ENCODE measurements at places on chromosomes 1 and 21.

GRCh38 chr1:233725423-233725822 lies 111.5 kb downstream of the KCNK1 start:
- no peak overlapping the region for H3K4me3 ChIP-seq
- no peaks in the 10 kb centered on the region for H3K4me1 ChIP-seq
- H3K36me3 ChIP-seq: no peaks in the 10 kb centered on the region
- H3K27me3 ChIP-seq: no peaks in the 10 kb centered on the region
- H3K27ac ChIP-seq: no peak overlapping the region

GRCh38 chr1:109488696-109489095 lies 5.0 kb downstream of the ATXN7L2 start:
- H3K36me3 ChIP-seq: peaks cover 24% of the 10 kb centered on the region
- peaks cover 12% of the 10 kb centered on the region for H3K4me1 ChIP-seq
- no peak for DNase-seq
- no peaks in the 10 kb centered on the region for H3K27me3 ChIP-seq
- no peak overlapping the region for H3K27ac ChIP-seq
- H3K4me3 ChIP-seq: no peak overlapping the region

GRCh38 chr1:204350857-204351573 lies 8.7 kb downstream of the PLEKHA6 start:
- DNase-seq: no peak
- H3K4me1 ChIP-seq: no peaks in the 10 kb centered on the region
- H3K27ac ChIP-seq: no peak overlapping the region
- H3K36me3 ChIP-seq: no peaks in the 10 kb centered on the region
- H3K27me3 ChIP-seq: no peaks in the 10 kb centered on the region
- H3K4me3 ChIP-seq: no peak overlapping the region

DNA sequence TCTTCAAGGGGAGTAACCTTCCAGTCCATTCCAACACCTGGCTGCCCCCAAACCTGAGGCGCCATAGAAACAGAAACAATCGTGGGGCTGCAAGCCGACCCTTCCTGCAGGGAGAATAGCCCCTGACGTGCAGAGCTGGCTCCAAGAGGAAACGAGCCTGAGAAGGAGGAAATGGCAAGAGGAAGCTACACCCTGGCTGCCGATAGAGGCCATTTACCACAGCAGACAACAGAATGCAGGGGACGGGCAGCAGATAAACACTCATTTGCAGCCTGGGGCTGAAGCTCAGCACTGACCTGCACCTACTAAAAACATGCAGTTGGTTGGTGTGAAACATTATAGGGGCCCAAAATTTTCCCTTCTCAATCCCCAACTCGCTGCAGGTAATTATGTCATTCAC lies 8.7 kb upstream of the TDRD10 start:
- no peak for DNase-seq
- peaks cover 31% of the 10 kb centered on the region for H3K4me1 ChIP-seq
- H3K4me3 ChIP-seq: peak overlapping the region; percentile 14
- no peaks in the 10 kb centered on the region for H3K27me3 ChIP-seq
- H3K36me3 ChIP-seq: no peaks in the 10 kb centered on the region
- no peak overlapping the region for H3K27ac ChIP-seq

DNA sequence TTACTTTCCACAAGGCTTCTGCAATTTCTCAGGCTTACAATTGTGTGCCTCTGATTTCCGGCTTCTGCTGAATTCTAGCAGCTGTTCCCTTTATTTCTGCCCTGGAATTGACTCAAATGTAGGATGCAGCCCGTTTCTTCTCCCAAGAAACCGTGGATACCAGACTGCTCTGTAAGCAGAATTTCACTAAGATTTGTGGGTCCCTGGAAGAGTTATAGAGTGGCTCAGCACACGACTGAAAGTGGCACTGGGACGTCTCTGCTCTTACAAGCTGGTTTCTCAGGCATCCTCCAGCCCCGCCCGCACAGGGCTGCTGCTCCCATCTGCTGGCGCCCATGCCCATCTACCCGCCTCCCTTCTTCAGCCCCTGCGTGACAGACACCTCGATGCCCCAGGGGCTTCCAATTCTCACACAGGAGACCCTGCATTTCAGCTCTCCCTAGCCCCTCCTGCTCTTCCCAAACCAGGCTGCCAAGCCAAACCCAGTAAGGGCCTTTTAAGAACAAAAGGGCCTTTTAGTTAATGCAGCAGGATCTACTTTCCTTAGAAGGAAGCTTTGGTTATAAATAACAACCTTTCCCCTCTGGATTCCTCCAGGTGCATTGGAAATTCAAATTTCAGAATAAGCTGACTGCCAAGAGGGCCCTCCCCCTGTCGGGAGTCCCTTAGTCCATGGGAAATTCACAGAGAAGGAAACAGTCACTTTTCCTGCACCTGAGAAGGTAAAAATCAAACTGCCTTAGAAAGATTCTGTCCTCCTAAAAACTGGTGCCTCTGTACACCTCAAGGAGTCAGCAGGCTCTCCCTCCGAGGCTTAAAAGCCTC lies 45.4 kb upstream of the TENT5B start:
- no peaks in the 10 kb centered on the region for H3K36me3 ChIP-seq
- no peaks in the 10 kb centered on the region for H3K27me3 ChIP-seq
- no peak for DNase-seq
- no peaks in the 10 kb centered on the region for H3K4me1 ChIP-seq
- no peak overlapping the region for H3K4me3 ChIP-seq

- no peaks in the 10 kb centered on the region for H3K27me3 ChIP-seq
- H3K4me1 ChIP-seq: no peaks in the 10 kb centered on the region
- peaks cover 9% of the 10 kb centered on the region for H3K36me3 ChIP-seq
- no peak overlapping the region for H3K4me3 ChIP-seq
- H3K27ac ChIP-seq: no peak overlapping the region
- no peak for DNase-seq
Measured at GRCh38 chr1:243549108-243549507, 293.3 kb downstream of the SDCCAG8 start.

DNA sequence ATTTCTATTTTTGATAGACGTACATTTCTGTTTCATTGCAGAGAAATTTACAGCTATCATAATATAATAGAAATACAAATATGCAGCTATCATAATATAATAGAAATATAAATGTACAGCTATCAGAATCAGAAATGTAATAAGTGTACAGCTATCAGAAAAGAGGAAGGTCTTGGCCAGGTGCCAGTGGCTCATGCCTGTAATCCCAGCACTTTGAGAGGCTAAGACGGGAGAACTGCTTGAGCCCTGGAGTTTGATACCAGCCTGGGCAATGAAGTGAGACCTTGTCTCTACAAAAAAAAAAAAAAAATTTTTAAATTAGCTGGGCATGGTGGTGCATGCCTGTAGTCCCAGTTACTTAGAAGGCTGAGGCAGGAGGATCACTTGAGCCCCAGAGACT lies 37.9 kb downstream of the PIGM start:
- H3K4me1 ChIP-seq: no peaks in the 10 kb centered on the region
- H3K27ac ChIP-seq: no peak overlapping the region
- H3K4me3 ChIP-seq: no peak overlapping the region
- DNase-seq: no peak
- H3K27me3 ChIP-seq: no peaks in the 10 kb centered on the region

GRCh38 chr1:4000811-4001251 lies 100.8 kb upstream of the C1orf174 start:
- no peak overlapping the region for H3K4me3 ChIP-seq
- no peaks in the 10 kb centered on the region for H3K27me3 ChIP-seq
- DNase-seq: no peak
- H3K4me1 ChIP-seq: no peaks in the 10 kb centered on the region

DNA sequence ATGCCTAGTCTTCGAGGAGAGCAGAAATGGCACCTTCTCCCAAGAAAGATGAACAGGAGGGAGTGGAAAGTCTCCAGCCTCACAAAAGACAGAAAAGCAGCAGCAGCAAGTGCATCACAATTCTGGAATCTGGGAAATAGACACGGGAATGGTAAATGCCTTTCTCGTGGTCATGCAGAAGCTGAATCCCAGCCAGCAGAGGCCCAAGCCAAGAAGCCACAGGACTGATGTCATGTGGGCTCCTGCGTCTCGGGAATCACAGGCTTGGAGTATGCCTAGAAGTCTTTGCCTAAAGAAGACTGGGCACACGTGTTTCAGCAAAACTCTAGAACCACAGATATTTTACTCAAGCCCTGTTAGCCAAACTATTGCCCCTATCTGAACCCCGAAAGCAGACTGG lies 260.3 kb upstream of the PLD5 start:
- no peak for DNase-seq
- H3K27me3 ChIP-seq: no peaks in the 10 kb centered on the region
- H3K4me1 ChIP-seq: no peaks in the 10 kb centered on the region
- no peak overlapping the region for H3K4me3 ChIP-seq

GRCh38 chr1:212558693-212559480 lies 49.7 kb upstream of the ATF3 start:
- peak; percentile 86 for DNase-seq
- H3K27me3 ChIP-seq: no peaks in the 10 kb centered on the region
- peak overlapping the region; percentile 72 for H3K27ac ChIP-seq
- H3K4me3 ChIP-seq: peak overlapping the region; percentile 69
- H3K4me1 ChIP-seq: peaks cover 9% of the 10 kb centered on the region
- no peaks in the 10 kb centered on the region for H3K36me3 ChIP-seq

- no peaks in the 10 kb centered on the region for H3K4me1 ChIP-seq
- no peak for DNase-seq
- no peaks in the 10 kb centered on the region for H3K36me3 ChIP-seq
- no peak overlapping the region for H3K4me3 ChIP-seq
- no peaks in the 10 kb centered on the region for H3K27me3 ChIP-seq
Measured at GRCh38 chr1:219518168-219518906, 94.6 kb downstream of the ZC3H11B start.

DNA sequence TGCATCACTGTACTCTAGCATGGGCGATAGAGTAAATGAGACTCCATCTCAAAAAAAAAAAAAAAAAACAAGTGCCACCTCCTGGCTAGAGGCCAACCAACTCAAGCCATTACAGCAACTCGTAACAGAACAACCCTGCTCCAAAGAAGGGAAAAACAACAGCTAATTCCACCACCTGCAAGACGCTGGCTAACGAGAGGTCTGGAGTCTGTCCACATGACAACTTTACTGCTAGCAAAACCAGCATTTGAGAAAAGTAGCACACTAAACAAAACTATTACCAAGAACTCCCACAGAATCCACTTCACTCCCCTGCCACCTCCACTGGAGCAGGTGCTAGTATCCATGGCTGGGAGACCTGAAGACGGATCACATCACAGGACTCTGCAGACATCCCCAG lies 24.1 kb upstream of the EGLN1 start:
- DNase-seq: no peak

- H3K27ac ChIP-seq: no peak overlapping the region
- no peaks in the 10 kb centered on the region for H3K27me3 ChIP-seq
- H3K4me1 ChIP-seq: no peaks in the 10 kb centered on the region
- no peak for DNase-seq
- H3K4me3 ChIP-seq: no peak overlapping the region
- H3K36me3 ChIP-seq: peaks cover 9% of the 10 kb centered on the region
Measured at GRCh38 chr1:37844536-37844935, 14.9 kb downstream of the MTF1 start.

- H3K36me3 ChIP-seq: no peaks in the 10 kb centered on the region
- no peaks in the 10 kb centered on the region for H3K4me1 ChIP-seq
- H3K27ac ChIP-seq: no peak overlapping the region
- no peaks in the 10 kb centered on the region for H3K27me3 ChIP-seq
Measured at GRCh38 chr1:93604411-93604810, 77.2 kb downstream of the BCAR3 start.

GRCh38 chr1:37561133-37562132 lies 4.7 kb downstream of the DNALI1 start:
- H3K4me1 ChIP-seq: no peaks in the 10 kb centered on the region
- H3K36me3 ChIP-seq: peaks cover 17% of the 10 kb centered on the region
- H3K4me3 ChIP-seq: no peak overlapping the region
- DNase-seq: no peak
- H3K27ac ChIP-seq: no peak overlapping the region
